ENCODE measurements at places on chromosomes 16 and 17. TPM values are rescaled to one million over a fixed set of nuclear protein-coding genes. Genes with fewer than 3 reads are reported as not detected.

DNA sequence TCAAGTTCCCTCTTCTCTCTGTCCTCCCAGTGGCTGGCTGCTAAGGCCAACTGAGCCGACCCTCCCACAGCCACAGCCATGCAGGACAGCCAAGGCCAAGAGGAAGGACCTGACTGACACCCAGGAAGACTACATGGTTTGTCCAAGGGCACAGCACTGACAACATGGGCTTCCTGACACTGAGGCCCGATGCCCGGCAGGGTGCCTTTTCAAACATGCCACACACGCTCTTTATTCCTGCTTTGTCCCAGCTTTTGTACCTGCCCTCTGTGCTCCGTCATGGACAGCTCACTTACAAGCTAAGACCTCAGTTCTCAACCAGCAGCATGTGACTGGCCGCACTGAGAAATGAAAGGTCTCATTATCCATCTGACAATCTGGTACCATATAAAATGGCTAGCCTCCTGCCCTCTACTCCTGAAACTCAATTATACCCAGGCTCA lies 45.8 kb downstream of the TEX2 start:
- DNase-seq, result no peak

- DNase-seq, result peak; percentile 43
Observed at GRCh38 chr17:62807812-62808575, at the start of gene MARCHF10. Gene MARCHF10 (minus strand): TSS chr17:62808314. CDS start chr17:62801735, 6,579 bp downstream.

SMTNL2 gene
- total RNA-seq, result 4.1 TPM

PPY gene
- not detected for total RNA-seq

TSPOAP1 gene
- 31.0 TPM for total RNA-seq

PIPOX gene
- total RNA-seq, result 4.9 TPM

GALR2 gene
- total RNA-seq, result not detected
